Left lung (tissue), 14 donors: ENCODE measurements at places on chromosomes 5 and 9.
A peak's percentile ranks its signal among the peaks of the same experiment; 100 is the strongest.

DNA sequence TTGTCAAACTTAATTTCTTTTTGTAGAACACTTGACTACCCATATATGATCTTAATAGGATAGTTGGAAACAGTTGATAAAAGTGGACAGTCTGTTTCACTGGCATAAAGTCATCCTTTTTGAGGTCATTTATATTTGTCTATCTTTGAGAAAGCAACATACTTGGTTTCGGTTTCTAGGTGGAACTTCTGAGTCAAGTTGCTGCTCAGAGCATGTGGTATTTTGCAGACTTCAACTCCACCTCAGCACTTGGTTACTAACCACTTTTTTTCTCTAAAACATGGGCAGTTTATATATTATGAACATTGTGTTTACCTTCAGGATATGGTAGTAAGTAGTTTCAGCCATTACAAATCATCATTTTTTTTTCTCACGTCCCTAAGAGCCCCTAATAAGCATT, 1749.0 kb upstream of the C9orf72 start:
- H3K4me3 ChIP-seq, result no peak overlapping the region
- no peaks in the 10 kb centered on the region for H3K36me3 ChIP-seq
- no peak for DNase-seq
- no peaks in the 10 kb centered on the region for H3K4me1 ChIP-seq
- no peak overlapping the region for H3K27ac ChIP-seq

DNA sequence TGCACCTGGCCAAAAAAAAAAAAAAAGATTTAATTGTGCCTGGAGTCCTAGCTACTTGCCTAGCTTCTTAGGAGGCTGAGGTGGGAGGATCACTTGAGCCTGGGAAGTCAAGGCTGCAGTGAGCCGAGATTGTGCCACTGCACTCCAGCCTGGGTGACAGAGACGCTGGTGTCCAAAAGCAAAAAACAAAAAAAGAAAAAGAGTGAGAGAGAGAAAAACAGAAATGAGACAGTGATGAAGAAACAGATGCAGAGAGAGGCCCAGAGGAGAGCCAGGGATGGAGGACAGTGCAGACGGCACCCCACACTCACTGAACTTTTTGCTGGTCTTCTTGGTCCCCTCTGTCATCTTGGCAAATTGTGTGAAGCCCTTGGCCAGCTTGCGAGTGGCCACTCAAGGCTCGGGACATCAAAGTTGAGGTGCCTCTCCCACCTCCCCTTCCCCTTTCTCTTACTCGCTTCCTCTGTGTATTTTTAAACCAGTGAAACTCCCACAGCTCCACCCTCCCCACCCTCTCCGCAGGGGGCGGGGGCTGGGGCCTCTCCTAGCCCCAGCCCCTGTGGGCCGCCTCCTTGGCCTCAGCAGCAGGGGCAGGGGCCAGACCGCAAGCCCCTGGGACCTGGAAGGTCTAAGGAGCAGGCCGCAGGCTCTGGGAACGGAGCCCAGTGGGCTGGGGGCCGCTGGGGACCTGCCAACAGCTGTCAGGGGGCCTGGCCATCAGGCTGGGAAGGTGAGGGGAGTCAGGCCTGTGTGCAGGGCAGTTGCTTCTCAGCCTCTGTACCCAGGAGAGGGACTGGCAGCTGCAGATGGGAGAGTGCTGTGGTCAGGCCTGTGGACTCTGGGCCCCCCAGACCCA, at the start of gene SH2D3C:
Gene SH2D3C (minus strand): TSS at position 387 of the 856 bp plus-strand sequence. CDS start 39 bp downstream, at position 348.
- H3K4me3 ChIP-seq, result peak within 1 kb of the TSS; percentile 49
- H3K27ac ChIP-seq, result peak within 1 kb of the TSS; percentile 75
- H3K27me3 ChIP-seq, result no peaks in the 10 kb centered on the region
- peak; percentile 90 for DNase-seq

- no peak overlapping the region for H3K4me3 ChIP-seq
- no peaks in the 10 kb centered on the region for H3K4me1 ChIP-seq
- peak overlapping the region; percentile 2 for H3K27ac ChIP-seq
- DNase-seq, result no peak
These were observed 197.5 kb downstream of the MAPKAP1 start for GRCh38 chr9:125509476-125509875.

- H3K27ac ChIP-seq, result no peak overlapping the region
- H3K36me3 ChIP-seq, result no peaks in the 10 kb centered on the region
- H3K4me1 ChIP-seq, result no peaks in the 10 kb centered on the region
- H3K4me3 ChIP-seq, result no peak overlapping the region
- peaks cover 40% of the 10 kb centered on the region for H3K27me3 ChIP-seq
These were observed 71.2 kb downstream of the AK8 start for GRCh38 chr9:132806723-132807421.

DNA sequence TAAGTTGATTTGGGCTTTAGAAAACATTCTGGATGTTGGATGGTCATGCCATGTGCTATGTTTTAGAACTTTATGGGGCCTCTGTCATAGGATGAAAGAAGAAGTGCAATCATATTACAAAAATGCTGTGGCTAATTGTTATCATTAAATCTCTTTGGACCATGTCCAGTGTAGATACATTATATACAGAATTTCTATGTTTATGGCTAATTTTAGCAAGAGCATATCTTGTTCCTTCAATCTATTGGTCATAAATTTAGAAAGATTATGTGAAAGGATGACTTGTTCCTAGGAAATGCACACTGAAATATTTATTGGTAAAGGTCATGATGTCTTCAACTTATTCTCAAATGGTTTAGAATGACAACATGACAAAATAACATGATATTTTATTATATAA, 42.4 kb upstream of the ELL2 start:
- DNase-seq, result no peak
- no peaks in the 10 kb centered on the region for H3K4me1 ChIP-seq
- H3K27me3 ChIP-seq, result no peaks in the 10 kb centered on the region
- no peaks in the 10 kb centered on the region for H3K36me3 ChIP-seq
- no peak overlapping the region for H3K4me3 ChIP-seq
- no peak overlapping the region for H3K27ac ChIP-seq

GRCh38 chr9:12956261-12956660, 181.4 kb downstream of the LURAP1L start:
- no peaks in the 10 kb centered on the region for H3K36me3 ChIP-seq
- H3K27me3 ChIP-seq, result no peaks in the 10 kb centered on the region
- no peak for DNase-seq
- no peaks in the 10 kb centered on the region for H3K4me1 ChIP-seq
- H3K4me3 ChIP-seq, result no peak overlapping the region

DNA sequence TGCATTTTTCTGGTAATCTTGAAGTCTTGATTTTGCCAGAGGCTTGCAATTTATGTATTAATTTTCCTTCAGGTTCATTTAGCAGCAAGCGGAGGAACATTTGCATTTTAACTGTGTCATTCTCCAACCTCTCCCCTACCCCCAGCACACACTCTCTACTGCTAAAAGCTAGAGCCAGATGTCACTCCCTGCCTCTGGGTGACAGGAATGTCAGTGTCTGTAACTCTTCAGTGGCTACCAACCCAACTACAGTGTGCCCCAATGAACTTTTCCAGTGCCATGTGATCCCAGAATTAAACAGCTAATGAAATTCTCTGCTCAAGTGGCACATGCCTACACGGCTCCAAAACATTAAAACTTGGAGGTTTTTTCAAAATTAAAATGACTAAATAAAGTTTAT, 260.3 kb downstream of the GOLPH3 start:
- DNase-seq, result no peak
- H3K27me3 ChIP-seq, result no peaks in the 10 kb centered on the region
- no peaks in the 10 kb centered on the region for H3K36me3 ChIP-seq
- H3K4me1 ChIP-seq, result no peaks in the 10 kb centered on the region
- no peak overlapping the region for H3K4me3 ChIP-seq
- no peak overlapping the region for H3K27ac ChIP-seq

DNA sequence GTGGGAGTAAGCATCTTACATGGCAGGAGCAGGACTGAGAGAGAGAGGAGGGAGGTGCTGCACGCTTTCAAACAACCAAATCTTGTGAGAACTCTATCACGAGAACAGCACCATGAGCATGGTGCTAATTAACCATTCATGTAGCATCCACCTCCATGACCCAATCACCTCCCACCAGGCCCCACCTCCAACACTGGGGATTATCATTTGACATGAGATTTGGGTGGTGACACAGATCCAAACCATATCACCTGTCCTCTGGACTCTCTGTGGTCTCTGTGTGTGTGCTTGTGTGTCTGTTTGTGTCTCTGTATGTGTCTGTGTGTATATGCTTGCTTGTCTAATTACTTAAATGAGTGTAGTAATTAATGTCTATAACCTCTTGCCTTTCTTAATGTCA, 31.1 kb downstream of the SEC61B start:
- no peak for DNase-seq
- no peak overlapping the region for H3K4me3 ChIP-seq
- H3K36me3 ChIP-seq, result no peaks in the 10 kb centered on the region
- no peaks in the 10 kb centered on the region for H3K4me1 ChIP-seq
- no peaks in the 10 kb centered on the region for H3K27me3 ChIP-seq

DNA sequence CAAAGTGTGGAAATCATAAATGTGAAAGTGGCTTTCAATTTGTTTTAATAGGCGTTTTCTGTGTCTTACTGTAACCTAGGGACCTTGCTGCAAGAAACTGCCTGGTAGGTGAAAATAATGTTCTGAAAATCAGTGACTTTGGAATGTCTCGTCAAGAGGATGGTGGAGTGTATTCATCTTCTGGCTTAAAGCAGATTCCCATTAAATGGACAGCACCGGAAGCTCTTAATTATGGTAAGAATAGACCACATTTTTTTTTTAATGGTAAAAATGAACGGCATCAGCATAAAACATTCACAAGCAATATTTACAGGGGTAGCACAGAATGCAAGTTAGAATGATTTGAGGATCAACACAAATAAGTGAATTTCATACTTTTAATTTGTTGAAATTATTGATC, 229.1 kb downstream of the PJA2 start:
- DNase-seq, result no peak
- no peaks in the 10 kb centered on the region for H3K27me3 ChIP-seq
- H3K4me1 ChIP-seq, result no peaks in the 10 kb centered on the region
- no peak overlapping the region for H3K27ac ChIP-seq
- H3K36me3 ChIP-seq, result no peaks in the 10 kb centered on the region

DNA sequence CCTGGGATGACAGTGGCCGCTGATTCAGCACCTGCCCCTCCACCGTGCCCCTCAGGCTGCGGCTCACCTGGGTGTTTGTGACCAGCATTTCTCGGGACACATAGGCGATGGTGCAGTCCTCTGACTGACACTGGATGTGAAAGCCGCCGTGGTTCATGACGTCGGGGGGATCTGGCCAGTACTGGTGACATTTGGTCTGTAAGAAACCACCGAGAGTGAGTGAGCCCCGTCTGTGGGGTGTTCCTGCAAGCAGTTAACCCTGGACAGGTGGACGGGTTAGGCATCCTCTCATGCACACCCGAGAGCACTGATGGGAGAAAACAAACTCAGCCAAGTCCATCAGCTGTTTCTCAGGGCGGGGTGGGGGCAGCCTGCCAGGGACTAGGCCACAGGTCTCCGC, 62.5 kb upstream of the EPB41L4B start:
- no peak for DNase-seq
- H3K27ac ChIP-seq, result no peak overlapping the region
- no peak overlapping the region for H3K4me3 ChIP-seq

- no peak overlapping the region for H3K27ac ChIP-seq
- H3K27me3 ChIP-seq, result no peaks in the 10 kb centered on the region
- no peak overlapping the region for H3K4me3 ChIP-seq
- no peaks in the 10 kb centered on the region for H3K4me1 ChIP-seq
These were observed 347.4 kb upstream of the NUDT12 start for GRCh38 chr5:103910011-103910410.

DNA sequence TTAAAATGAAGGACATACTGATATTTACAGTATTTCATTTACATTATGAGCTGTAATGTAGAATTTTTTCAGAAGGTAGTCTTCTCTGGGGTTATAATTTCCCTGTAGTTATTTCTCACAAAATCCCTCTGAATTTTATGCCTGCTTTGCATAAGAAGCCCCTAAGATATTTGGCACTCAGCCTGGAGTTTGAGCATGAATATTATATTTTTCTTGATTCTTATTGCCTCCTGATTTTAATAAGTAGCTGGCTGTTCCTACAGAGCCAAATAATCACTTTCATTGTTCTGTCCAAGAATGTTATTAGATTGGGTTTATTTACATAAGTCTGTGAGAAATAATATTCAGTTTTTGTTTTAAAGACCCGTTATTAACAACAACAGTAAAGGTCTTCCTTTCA, 195.0 kb downstream of the FER start:
- DNase-seq, result peak; percentile 32
- no peaks in the 10 kb centered on the region for H3K27me3 ChIP-seq
- no peak overlapping the region for H3K4me3 ChIP-seq

DNA sequence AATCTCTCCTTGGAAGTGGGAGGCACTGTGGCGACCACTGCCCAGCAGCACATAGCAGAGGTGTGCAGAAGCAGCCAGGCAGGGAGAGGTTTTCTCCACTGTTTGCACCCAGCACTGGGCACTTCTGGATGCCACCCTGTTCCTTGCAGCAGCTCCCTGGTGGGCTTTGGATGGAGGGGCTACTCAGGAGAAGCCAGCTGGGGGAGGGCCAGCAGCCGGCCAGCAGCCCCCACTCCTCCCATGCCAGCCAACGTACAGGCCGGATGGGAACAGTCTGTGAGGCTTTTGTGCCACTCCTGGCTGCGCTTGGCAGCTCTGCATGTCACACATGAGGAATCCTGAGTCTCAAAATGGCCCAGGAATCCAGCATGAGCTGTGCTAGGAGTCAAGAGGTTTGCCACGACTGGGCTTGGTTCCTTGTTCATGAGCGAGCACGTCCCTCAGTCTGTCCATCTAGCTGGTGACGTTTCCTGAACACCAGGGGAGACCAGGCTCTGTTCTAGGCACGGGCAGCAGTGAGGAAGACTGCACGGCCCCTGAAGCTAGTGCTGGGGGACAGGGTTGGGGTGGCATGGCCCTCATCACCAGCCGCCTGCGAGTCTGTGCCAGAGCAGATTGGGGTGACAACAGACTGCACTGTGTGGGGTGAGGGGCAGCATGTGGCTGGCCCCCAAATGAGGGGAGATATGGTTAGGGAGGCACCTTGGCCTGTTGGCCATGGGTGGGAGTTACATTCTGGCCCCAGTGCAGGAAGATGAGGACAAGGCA, 10.1 kb downstream of the PHF2 start:
- DNase-seq, result no peak
- no peak overlapping the region for H3K27ac ChIP-seq
- no peak overlapping the region for H3K4me3 ChIP-seq
- H3K4me1 ChIP-seq, result peaks cover 7% of the 10 kb centered on the region

DNA sequence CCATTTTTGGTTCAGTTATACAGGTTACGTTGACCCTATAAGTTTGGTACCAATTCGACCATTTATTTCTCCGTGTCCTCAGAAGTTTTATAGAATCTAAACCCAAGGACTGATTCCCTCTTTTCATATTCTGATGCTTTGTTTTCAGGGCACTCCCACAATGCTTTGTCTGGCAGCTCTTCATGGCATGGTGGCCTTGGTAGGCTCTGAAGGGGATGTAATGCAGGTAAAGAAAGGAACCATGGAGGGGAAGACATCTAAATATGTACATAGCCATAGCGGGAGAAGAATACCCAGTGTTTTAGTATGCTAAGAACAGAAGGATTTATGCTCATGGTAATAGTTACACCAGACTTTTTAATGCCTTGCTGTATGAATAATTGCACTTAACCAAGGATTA, 82.7 kb downstream of the HACD4 start:
- H3K4me1 ChIP-seq, result no peaks in the 10 kb centered on the region
- no peak for DNase-seq
- H3K4me3 ChIP-seq, result no peak overlapping the region
- H3K27me3 ChIP-seq, result no peaks in the 10 kb centered on the region
- no peak overlapping the region for H3K27ac ChIP-seq
